ENCODE measurements at places on chromosomes 6 and 20.

- H3K27me3 ChIP-seq, result no peaks in the 10 kb centered on the region
- H3K4me1 ChIP-seq, result no peaks in the 10 kb centered on the region
- H3K27ac ChIP-seq, result no peak overlapping the region
- no peaks in the 10 kb centered on the region for H3K36me3 ChIP-seq
- H3K4me3 ChIP-seq, result no peak overlapping the region
Observed at GRCh38 chr6:79403563-79403962, 133.7 kb downstream of the LCA5 start.

DNA sequence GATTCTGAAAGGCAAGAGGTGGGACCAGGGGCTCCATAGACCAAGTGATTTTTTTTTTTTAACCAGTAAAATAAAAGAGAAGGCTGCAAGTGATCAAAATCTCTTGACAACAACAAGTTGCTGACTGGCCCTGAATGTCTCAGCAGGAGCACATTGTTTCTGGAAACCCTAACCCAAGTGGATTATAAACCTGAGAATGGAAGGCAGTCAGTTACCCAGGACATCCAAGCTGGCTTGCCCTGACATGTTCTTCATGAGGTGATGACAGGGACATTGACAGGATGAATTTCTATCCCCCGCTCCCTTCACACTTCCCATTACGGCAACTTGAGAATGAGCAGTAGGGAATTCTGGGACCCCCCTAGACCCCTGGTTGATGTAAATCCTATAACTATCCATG lies 49.6 kb upstream of the RIPOR2 start:
- peaks cover 67% of the 10 kb centered on the region for H3K4me1 ChIP-seq
- no peaks in the 10 kb centered on the region for H3K27me3 ChIP-seq
- H3K36me3 ChIP-seq, result peaks cover 9% of the 10 kb centered on the region
- no peak overlapping the region for H3K4me3 ChIP-seq

GRCh38 chr6:44456070-44456965 lies 68.8 kb downstream of the CDC5L start:
- peaks cover 3% of the 10 kb centered on the region for H3K36me3 ChIP-seq
- no peak overlapping the region for H3K4me3 ChIP-seq
- H3K4me1 ChIP-seq, result peaks cover 3% of the 10 kb centered on the region
- no peaks in the 10 kb centered on the region for H3K27me3 ChIP-seq
- H3K27ac ChIP-seq, result no peak overlapping the region

DNA sequence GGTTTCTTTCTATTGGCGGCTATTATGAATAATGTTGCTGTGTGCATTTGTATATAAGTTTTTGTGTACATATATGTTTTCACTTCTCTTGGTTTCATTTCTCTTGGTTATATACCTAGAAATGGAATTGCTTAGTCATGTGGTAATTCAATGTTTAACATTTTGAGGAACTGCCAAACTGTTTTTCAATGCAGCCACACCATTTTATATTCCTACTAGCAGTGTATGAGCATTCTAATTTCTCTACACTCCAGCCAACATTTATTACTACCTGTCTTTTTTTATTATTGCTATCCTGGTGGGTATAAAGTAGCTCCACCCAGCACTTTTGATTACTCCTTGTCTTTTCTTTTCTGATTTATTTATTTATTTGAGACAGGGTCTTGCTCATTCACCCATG lies 54.8 kb downstream of the PHACTR2 start:
- no peak overlapping the region for H3K27ac ChIP-seq
- no peaks in the 10 kb centered on the region for H3K27me3 ChIP-seq
- peaks cover 34% of the 10 kb centered on the region for H3K4me1 ChIP-seq
- H3K4me3 ChIP-seq, result no peak overlapping the region

DNA sequence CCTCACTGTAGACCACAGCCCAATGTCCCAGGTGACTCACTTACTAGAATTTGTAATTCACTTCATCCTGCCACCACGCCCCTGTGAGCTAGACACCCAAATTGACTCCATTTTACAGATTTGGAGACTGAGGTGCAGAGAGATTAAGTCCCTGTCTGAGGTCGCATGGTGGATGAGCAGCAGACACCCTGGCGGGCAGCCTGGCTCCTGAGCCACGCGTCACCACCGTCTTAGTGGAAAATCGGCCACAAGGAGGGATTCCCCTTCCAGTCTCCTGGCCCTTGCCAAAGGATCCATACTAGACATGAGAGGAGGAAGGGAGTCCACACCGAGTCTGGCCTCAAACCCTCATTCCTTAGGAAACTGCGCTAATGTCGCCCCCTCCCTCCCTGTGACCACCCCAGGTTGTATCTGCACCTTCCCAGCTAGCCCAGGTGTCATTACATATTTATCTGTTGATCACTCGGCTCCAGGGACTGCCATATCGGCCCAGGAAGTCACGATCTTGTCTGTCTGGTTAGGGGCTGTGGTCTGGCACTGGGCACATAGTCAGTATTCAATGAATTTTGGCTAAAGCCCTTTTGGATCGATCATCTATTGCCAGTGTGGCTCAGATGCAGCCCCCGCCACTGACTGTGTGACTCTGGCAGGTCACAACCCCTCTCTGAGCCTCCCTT lies 25.7 kb upstream of the PTGIS start:
- peaks cover 49% of the 10 kb centered on the region for H3K36me3 ChIP-seq
- peaks cover 87% of the 10 kb centered on the region for H3K4me1 ChIP-seq
- H3K27ac ChIP-seq, result peak overlapping the region; percentile 100
- peak overlapping the region; percentile 95 for H3K4me3 ChIP-seq
- peak; percentile 73 for DNase-seq

- H3K4me1 ChIP-seq, result no peaks in the 10 kb centered on the region
- peaks cover 3% of the 10 kb centered on the region for H3K27me3 ChIP-seq
- H3K4me3 ChIP-seq, result no peak overlapping the region
- no peak overlapping the region for H3K27ac ChIP-seq
Observed at GRCh38 chr20:10131732-10132345, 86.8 kb upstream of the SNAP25 start.

GRCh38 chr6:136415351-136416007 lies 125.8 kb upstream of the BCLAF1 start:
- no peak overlapping the region for H3K27ac ChIP-seq
- no peak for DNase-seq
- H3K4me3 ChIP-seq, result no peak overlapping the region
- H3K36me3 ChIP-seq, result no peaks in the 10 kb centered on the region

Data from activated CD4-positive, alpha-beta memory T cell treated with anti-CD3 and anti-CD28 coated beads for 36 hours (primary cell).